ENCODE measurements at places on chromosomes 11 and 22.

- DNase-seq, result no peak
Observed at GRCh38 chr22:49243335-49243734, 584.3 kb downstream of the BRD1 start.

DNA sequence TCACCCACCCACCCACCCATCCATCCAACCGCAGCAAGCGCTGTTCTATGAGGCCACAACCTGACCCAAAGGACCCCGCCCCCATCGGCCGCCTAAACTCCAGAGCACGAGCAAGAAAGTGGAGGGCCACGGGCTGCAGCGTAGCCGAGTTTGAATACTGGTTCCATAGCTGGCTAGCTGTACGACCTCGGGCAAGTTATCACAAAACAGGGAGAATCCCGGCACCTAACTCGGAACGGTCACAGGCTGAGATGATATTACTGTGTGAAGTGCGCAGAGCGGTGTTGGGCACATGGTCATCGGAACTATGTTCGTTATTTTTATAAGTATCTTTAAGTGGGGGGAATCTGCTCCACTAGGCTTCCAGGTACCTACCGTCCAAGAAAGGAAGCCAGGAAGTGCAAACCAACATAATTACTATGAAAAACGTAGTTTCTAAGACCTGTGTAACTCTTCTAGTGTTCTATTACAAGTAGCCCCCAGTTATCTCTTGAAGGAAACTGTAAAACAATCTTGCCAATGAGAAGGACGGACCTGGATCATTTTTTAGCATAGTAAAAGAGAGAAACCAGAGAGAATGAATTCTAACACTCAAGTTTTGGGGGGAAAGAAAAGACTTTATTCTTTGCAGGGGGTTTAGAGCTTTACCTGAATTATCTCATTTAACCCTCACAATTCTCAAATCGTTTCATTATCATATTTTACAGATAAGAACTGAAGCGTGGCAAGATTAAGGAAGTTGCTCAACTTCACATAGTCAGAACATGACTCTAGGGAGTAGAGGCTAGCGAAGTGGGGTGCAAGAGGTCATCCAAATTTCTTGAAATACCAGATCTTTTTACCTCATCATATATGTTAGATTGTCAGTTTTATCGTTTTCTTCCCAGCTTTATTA, 663 bp upstream of the BUD13 start:
- DNase-seq, result no peak

DNA sequence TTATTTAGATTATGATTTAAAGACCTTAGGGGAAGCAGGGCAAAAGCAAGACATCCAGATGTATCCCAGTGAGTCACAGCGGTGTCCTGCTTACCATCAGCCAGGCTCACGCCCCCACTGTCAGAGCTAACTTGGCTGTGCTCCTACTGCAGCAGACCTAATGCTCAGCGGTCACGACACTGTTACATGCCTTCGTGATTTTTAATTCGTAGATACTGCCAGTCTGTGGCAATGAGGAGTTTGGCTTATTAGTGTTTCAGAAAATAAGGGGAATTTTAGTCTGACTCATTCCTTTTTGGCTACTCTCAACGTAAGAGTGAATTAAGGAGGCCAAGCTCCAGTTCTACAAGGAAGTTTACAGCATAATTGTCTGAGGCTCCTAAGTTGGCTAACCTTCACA, 22.7 kb downstream of the EFCAB6 start:
- DNase-seq, result no peak

DNA sequence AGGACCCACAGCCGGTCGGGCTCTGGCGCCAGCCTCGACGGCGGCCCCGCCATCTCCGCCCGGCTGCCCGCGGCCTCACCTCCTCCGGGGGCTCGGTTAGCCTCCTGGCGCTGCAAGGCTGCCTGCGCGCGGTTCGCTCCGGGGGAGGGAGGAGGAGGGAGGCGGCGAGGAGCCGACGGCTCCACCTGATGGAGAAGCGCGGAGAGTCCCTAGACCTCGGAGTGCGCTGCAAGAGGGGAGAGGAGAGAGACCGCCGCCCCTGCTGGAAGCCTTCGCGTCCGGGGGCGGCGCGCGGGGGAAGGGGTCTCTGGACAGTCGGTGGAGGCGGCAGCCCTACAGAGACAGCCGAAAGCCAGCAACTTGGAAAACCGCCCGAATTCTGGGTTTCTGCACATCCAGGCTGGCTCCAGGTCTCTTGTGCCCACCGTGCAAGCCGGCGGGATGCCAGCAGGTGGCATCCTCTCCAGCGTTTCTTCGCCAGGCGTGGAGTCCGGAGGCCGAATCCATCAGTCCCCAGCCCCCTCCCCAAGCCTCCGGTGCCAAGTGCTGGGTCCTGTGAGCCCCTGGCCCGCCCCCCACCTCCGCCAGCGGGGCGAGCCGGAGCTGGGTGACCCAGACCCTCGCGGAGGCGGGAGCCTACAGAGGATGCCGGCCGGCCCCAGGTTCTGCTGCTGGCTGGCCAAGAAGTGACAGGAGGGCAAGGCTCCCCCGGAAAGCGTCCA, 2.9 kb upstream of the KIRREL3 start:
- DNase-seq, result no peak

DNA sequence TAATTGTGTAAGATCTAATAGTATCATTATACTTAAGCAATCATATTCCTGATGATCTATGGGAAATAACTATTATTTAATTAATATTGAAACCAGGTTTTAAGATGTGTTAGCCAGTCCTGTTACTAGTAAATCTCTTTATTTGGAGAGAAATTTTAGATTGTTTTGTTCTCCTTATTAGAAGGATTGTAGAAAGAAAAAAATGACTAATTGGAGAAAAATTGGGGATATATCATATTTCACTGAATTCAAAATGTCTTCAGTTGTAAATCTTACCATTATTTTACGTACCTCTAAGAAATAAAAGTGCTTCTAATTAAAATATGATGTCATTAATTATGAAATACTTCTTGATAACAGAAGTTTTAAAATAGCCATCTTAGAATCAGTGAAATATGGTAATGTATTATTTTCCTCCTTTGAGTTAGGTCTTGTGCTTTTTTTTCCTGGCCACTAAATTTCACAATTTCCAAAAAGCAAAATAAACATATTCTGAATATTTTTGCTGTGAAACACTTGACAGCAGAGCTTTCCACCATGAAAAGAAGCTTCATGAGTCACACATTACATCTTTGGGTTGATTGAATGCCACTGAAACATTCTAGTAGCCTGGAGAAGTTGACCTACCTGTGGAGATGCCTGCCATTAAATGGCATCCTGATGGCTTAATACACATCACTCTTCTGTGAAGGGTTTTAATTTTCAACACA, 6.4 kb downstream of the BIRC3 start:
- DNase-seq, result no peak

DNA sequence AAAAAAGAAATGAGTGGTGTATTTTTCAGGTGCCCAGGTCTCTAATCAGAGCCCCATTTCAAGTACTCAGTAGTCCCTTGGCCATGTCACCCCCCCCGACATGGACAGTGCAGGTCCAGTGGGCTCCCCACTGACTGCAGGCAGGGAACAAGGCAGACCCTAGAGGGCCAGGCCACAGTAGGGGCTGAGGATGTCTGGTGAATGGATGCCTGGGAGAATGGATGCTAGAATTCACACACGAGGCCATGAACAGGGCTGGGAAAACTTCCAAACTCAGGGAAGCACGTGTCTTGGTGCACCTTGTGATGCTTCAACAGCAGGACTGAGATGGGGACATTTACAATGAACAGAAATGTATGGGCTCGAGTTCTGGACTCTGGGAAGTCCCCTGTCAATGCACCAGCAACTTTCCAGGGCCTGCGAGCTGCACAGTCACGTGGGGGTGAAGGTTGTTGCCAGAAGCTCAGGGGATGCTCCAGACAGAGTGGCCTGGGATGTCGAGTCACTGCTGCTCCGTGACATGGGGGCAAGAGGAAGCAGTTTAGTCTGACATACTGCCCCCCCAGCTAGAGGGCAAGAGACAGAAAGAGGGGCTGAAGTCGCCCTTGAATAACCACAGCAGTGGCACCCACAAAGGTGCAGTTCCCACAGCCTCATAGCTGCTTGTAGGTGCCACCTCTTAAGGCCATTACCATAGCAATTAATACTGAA, 3.1 kb downstream of the APOBEC3G start:
- no peak for DNase-seq

DNA sequence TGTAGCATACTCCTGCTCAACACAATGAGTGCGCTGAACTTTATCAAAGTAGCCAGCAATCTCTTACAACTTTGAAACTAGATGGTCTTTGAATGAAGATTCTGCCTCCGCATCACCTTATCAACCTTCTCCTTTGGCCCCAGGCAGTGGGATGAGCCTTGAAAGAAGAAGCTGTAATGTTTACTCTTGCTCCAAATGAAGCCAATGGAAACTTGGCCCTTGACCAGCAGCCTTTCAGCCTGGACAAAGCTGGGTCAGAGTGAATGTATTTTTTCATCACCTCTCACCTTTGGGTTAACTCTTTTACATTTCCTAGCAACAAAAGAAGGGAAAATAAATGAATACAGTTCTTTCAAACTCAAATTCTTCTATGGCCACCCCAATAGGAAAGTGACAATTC, 359.1 kb downstream of the KCNA4 start:
- no peak for DNase-seq

DNA sequence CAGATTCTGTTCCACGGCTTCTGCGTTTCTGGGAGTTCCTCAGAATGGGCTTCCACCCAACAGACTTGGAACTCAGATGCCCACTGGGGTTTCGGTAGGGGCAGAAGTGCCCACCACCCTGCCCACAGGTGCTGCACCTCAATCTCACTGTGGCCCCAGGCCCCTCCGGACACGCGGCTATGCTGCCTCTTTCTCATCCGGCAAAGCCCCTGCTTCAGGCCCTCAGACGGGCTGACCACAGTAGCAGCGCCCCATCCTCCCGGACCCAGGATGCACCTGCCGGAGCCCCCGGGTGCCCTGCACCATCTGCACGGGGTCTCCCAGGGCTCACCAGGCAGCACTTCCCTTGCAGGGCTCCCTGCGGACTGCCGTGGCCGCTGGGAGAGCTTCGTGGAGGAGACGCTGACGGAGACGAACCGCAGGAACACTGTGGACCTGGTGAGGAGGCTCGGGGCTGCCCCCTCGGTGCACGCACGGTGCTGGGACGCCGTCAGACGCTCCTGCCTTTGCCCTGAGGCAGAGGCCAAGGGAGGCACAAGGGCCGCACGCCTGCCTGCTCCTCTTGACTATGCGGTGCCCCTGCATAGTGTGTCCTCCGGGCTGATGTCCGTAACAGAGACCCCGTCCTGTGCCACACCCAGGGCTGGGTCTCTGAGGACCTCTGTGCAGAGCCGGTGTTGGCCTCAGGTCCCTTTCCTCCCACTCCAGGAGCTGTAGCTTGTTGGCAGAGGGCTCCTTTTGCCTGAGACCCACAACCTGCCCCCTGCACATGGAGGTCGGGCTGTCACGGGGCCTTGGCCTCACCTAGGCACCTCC, 38.6 kb downstream of the SBF1 start:
- DNase-seq, result no peak

DNA sequence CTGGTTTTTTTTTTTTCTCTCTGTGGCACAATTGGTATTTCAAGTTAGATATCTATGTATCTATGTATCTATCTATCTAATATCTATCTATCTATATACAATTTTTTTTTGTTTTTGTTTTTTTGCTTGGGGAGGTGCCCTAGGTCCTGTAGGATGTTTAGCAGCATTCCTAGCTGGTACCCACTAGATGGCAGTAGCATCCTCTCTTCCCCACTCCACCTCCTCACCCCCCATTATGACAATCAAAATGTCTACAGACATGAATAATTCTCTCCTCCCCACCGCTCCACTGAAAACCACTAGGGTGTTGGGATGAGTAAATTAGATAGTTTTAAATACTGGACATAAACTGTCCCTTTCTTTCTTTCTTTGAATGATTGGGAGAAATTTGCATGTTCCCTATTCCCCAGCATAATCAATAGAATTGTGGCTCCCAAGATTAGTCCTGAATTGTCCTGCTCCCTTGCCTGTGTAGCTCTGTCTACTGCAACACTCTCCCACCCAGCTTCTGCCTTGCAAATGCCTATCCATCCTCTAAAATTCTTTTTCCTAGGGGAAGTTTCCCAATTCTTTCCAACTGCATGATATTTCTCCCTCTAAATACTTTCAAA, 1152.4 kb downstream of the LRRC4C start:
- no peak for DNase-seq

DNA sequence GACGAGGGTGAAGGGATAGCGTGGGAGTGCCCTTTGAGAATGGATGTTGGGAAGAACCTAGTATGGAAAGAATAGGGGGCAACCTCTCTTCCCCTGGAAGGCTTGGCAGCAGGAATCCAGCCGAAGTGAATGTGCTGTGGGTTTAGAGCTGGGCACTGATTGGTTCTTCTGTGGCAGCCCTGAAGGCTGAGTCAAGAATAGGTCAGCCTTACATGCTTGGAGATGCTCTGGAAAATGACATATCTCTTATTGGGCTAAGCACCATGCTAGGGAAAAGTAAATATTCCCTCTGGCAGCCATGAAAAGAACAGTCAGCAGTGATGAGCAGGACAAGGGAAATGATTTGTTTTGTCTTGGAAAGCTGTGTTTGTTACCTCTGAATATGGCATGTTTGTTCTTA, 149.5 kb downstream of the COMMD9 start:
- DNase-seq, result no peak

DNA sequence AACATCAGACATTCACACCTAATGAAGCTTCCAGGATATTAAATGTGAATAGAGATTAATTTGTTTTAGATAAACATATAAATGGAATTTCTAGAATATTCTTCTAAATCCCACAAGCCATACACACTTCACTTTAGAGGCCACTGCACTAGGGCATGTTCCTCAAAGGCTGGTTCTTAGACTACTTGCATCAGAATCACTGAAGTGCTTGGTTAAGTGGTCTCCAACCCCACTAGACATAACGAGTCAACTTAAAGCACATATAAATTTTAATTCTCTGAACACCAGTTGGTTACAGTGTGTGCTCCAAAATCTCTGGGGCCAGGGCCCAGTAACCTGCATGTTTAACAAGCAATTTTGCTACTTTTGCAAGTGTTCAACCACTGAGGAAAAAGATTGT, 7.9 kb upstream of the ALKBH8 start:
- DNase-seq, result no peak

GRCh38 chr11:10032935-10033334, 261.1 kb downstream of the SBF2 start:
- no peak for DNase-seq

- no peak for DNase-seq
Observed at GRCh38 chr11:128776069-128776423, 82.2 kb downstream of the FLI1 start.

GRCh38 chr11:117818041-117818873, 6.3 kb downstream of the FXYD2 start:
- peak; percentile 53 for DNase-seq
